Esophagus muscularis mucosa (tissue), 4 donors: ENCODE measurements at places on chromosomes 1 and 21.

GRCh38 chr1:3369446-3370076 lies 84.9 kb upstream of the ARHGEF16 start:
- DNase-seq = no peak

GRCh38 chr1:44437107-44437716 lies 32.2 kb downstream of the RNF220 start:
- DNase-seq = no peak

- DNase-seq = no peak
Measured at GRCh38 chr1:12055259-12055658, 7.8 kb upstream of the TNFRSF8 start.

DNA sequence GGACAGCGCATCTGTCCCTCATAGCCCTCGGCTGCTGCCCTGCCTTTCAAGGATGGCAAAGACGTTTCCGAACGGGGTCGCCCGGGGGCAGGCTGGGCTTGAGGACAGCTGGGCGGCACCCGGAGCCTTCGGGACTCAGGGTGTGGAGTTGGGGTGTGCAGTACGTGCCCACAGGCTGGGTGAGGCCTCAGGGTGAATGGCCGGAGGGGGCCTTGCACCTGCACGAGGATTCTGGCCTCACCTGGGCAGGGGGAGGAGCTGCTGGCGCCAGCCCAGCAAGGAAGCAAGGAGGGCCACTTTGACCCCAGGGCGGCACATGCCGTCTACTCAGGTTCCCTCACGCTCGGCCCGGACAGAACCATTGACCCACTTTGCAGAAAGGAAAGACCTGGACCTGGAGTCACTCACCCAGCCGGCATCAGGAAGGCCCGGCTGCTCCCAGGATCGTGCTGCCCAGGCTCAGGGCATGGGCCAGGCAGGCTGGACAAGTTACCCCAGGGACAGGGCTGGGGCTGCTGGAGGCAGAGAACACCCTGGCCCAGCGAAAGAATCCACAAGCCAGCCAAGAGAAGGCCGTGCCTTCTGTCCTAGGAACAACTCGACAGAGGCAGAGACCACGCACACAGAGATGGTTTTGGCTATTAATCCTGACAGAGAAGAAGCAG lies 65.1 kb upstream of the TTC34 start:
- DNase-seq = no peak

- no peak for DNase-seq
Measured at GRCh38 chr1:187961895-187962294, 1133.1 kb downstream of the PLA2G4A start.

DNA sequence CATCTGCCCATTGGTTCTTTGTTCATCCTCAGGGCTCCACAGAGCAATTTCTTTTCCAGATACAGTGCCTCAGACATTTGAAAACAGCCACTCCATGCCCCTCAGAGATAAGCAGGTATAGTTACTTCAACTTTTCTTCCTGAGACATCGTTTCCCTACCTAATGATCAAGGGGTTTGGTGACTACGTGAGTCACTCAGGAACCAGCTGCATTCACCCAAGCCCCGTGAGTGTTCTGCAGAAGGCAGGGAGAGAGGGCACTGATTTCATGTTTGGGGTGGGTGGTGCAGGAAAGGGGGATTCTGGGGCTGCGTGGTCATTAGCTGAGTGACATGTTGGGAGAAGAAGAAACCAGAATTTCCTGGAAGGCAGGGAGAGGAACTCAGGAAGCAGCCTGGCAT lies 25.0 kb downstream of the NCF2 start:
- DNase-seq = no peak

DNA sequence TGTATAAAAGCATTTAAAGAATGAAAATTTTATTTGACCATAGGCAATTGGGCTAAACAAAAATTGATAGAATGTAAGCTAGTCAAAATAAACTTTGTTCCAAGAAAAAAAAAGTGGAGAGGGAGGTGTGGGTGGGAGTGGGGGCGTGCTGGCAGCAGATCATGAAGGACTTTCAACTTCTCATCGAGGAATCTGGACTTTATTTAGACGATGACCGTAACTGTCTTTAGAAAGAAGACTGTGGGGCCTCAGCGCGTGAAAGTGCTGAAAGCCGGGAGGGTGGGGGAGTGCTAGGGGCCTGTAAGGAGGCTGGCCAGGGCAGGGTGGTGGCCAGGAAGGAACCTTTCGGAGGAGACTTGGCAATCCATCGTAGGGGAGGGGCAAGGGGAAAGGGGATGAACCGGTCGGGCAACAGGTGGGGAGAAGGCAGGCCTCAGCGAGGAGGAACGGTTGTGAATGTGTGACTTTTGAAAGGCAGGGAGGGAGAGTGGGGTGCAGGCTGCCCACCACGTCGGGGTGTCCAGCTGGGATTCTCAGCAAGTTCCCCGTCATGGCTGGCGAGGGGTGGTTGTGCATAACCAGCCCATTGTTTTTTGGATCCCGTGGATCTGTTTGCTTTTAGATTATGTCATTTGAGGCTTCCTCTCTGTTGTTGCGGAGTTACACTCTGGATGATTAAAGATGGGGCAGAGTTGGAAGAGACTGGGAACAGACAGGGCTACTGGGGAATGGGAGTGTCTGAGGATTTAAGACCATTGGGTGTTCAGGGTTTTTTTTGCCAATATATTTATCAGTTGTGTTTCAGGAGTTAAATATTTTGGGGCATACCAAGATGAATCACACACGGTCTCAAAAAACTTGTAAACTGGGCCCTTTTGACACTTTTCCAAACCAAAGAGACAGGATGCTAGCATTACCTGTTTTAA lies 35.5 kb downstream of the HUNK start:
- no peak for DNase-seq

GRCh38 chr1:198701766-198702539 lies 63.1 kb downstream of the PTPRC start:
- no peak for DNase-seq

DNA sequence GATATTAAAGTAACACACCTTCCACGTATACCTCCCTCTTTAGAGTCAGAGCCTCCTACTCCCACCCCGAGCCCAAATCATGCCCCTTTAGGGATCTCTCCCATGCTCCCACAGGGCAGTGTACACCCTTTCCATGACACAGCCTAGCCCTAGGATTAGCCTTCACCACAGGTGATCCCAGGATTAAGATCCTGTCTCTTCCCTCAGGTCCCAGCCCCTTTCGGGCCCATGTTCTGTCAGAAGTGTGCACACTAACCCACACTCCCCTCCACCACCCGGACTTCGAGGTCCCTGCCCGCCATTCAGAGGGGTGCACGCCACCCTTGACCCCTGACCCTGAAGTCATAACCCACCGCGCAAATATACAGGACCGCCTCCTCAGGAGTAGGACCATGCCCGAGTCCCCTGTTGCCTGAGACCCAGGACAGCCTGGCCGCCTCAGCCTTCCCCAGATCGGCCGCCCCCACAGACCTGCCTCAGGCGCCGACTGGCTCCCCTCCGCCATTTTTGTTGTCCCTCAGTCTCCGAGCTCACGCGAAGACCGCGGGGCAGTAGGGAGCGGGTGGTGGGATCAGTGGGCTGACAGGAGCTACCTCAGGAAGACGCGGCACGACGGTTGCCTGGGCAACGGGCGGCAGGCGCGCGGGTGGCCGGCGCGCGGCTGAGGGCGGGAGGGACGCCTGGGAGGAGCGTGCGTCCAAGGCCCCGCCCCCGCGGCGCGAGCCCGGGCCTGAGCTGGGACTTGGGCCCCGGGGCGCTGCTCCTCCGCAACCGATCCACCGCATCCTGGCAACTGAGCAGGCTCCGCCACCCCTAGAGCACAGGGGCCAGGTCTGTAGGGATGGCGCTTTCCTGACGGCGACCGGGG lies at the start of gene AGBL4:
TSS of gene AGBL4 (minus strand) at position 663 of the 868 bp plus-strand sequence.
- no peak for DNase-seq

DNA sequence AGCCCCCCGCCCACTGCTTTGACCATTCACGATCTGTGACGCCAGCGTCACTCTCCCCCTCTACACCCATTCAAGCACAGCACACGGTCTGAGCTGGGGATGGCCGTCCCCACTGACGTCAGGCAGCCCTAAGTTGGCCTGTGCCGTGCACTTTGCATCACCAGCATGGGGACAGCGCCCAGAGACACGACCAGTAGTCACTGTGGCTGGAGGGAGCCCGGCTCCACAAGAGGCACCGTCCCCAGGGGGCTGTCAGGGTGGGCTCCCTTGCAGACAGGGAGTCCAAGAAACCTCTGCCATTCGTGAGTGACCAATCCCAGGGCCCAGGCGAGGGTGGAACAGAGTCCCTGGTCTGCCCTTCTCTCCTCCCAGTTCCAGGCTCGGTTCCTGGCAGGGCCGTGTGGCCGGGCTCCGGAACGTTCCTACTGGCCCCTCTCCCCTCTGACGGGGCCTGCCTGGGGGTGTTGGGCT lies 2.3 kb downstream of the KRTAP10-8 start:
- peak; percentile 89 for DNase-seq

DNA sequence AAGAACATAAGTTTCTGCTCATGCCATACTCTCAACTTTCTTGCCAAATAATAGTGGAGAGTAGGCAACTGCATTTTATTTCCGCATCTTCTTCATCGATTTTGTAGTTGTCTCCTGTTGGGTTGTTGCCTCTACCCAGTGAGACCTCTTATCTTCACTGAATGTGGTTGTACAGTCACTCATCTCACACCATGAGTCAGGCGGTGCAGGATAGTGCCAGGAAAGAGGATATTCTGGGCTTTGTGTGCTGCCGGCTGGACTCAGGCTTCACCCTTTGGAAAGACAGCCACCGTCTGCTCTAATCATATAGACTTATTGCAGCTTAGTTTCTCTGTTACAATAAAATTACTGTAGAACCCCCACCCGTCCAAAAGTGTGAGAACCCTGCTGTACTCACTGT lies 154.3 kb upstream of the USP24 start:
- DNase-seq = peak; percentile 55

DNA sequence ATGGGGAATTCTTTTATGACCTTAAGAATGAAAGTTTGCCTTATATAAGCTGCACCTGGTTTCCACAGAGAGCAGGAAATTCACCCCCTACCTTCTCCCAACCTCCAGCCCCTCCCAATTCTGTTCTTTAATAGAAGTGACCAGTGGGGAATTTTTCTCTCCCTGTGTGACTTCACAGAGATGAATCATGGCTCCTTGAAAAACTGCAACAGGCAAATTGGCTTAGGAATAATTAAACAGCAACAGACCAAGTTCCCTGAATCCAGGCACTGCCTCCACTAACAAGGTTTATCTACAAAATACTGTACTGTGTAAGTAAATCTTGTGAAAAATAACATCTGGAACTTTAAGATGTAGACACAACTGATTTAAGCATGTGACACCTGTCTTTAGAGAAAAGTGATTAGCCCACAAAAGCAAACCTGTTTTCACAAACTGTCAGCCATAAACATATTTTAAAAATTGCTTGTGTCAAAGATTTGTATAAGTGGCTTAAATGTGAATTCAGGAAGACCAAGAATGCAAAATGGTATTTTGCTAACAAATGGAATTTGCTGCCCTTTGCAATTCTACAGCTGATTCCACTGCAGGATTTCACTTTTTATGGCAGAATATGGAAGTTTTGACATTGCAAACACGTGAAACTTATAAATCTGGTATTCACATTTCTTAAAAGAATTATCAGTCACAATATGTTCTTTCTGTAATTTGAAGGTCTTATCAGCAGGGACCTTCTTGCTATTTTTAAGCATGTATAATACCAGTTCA lies 54.0 kb downstream of the ALG14 start:
- peak; percentile 14 for DNase-seq

- no peak for DNase-seq
Measured at GRCh38 chr1:71041806-71042205, 5.8 kb downstream of the PTGER3 start.

DNA sequence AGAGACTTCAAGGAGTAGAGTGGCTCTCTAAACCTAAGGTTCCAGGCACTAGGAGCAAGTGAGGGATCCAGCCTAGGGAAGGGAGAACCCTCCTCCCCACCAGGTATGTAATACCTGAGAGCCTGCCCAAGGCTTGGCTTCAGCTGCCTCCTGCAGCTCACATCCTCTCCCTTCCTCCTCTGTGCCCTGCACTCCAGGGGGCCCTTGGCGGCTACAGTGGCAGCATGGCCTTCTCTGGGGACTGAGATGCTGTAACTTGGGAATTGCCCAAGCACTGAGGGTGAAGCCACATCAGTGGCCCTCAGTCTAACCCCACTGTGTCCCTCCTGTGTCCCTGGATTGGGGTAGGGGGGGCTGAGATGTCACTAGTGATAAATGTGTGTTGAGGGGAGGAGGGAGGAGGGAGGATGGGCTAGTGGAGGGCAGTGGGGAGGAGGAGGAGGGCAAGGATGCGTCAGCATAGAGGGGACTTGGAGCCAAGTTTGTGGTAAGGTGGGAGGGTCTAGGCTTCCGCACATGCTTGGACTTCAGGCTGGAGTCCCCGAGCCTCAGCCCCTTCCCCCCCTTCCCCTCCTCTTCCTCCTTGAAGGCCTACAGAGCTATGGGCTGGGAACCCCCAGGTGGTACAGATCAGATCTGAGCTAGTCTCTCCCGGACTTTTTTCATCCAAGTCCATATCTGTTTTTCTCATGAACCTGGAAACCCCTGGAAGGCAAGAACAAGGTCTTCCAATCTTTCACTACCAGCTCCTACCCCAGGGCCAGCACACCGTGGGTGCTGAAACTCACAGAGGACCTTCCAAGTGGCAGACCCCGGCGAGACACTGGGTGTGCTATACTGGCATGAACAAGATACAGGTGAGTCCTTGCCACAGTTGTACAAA lies 17.5 kb downstream of the COL9A2 start:
- DNase-seq = peak; percentile 68

DNA sequence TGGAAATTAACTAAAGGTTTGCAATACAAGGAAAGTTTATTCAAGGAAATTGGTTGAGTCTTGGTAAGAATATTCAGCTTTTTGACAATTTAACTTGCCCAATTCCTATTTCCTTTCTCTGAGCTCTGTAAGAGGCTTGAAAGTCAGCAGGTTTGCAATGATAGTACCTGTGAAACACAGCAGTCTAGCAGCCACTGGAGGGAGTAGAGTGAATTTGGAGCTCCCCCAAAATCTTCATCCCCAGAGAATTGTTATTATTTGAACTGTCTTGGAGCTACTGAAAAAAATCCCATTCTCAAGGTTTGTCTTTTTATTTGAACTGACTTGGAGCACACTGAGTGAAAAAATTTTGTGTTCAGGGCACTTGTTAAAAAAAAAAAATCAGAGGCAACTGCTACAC lies 654.2 kb upstream of the PKN2 start:
- no peak for DNase-seq

DNA sequence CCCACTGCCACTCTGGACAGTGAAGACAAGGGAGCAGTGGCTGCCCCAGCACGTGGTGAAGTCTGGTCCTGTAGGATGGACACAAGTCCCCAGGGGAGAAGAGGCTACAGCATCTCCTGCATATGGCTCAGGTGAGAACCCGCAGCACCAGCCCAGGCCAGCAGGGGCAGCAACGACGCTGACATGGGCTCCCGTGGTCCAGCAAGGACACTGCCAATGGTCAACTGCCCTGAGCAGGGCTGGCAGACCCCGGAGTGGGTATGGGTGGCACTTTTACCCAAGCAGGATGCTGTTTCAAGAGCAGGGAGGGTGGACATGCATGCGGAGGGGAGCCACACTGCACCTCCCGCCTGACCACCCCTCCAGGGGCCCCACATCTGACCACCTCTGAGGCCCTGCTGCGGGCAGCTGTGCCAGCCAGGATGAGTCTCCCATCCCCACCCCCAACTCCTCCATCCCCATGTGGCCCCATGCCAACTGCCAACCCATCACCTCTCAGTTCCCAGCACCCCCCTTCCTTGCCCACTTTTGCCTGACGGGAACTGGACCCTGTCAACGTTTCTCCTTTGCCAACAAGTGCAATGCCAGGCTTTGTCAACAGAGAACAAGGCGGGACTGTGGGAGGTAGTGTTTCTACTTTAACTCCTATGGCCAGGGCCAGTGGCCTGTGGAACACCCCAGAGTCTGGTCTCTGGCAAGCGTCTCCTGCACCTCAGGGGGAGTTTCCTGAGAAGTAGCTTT lies 8.6 kb downstream of the MORN1 start:
- DNase-seq = no peak
